Retinal pigment epithelial cell (primary cell): ENCODE measurements at places on chromosomes 7 and 10.
A peak's percentile ranks its signal among the peaks of the same experiment; 100 is the strongest.

DNA sequence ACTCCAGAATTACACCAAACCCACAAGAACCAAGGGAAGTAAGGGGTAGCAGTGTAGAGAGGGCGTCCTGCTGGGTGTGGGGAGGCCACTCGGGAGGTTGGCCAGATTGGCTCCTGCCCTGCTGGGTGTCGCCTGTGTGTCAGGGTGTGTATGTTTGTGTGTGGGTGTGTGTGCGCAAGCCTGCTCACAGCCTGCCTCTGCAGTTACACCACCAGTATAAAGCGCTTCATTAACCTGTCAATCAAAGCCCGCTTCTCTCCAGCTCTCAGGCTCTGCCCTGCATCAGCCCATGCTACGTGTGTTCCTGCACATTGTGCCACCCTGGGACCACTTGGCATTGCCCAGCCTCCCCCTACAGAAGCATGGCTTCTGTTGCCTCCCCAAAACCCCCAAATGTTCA is 83.3 kb upstream of the PAX2 start:
- no peak for DNase-seq

GRCh38 chr7:28983396-28984190 is 25.5 kb upstream of the TRIL start:
- no peak for DNase-seq

- DNase-seq: no peak
Observed at GRCh38 chr7:27244488-27245123, 2.0 kb downstream of the EVX1 start.

DNA sequence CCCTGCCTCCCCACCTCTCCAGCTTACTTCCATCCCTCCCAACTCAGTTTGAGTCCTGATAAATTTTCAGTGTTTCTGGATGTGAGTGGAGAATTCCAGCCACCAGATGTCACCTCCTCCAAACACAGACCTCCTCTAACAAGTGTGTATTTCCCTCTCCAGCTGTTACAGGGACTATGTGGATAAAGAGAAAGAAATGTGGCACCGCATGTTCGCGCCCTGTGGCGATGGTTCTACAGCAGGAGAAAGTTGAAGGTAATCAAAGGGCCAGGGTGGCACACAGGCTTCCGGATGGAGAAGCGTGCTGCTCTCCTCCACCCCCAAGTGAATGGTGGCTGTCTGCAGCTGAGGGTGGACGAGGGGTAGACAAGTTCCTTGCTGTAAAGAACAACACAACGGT is 14.7 kb downstream of the FKBP6 start:
- DNase-seq: no peak

DNA sequence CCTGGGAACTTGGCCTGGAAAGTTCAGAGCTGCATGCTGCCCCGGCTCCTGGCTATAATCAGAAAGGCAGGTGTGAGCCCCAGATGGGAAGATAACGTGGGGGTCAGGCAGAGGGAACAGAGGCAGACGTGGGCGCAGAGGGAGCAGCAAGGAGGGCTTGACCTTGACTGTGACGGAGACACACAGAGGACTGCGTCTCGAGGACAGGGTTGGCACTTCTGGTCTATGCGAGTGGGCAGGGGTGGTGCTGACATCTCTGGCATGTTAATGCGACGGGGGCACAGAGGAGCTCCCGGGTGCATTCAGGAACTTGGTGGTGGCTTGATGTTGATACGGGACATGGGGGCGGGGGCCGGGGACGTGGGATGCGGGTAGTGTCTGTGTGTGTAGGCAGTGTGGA is 232.1 kb upstream of the GRB10 start:
- no peak for DNase-seq

- DNase-seq: no peak
Observed at GRCh38 chr7:112262855-112263487, 56.5 kb downstream of the ZNF277 start.

DNA sequence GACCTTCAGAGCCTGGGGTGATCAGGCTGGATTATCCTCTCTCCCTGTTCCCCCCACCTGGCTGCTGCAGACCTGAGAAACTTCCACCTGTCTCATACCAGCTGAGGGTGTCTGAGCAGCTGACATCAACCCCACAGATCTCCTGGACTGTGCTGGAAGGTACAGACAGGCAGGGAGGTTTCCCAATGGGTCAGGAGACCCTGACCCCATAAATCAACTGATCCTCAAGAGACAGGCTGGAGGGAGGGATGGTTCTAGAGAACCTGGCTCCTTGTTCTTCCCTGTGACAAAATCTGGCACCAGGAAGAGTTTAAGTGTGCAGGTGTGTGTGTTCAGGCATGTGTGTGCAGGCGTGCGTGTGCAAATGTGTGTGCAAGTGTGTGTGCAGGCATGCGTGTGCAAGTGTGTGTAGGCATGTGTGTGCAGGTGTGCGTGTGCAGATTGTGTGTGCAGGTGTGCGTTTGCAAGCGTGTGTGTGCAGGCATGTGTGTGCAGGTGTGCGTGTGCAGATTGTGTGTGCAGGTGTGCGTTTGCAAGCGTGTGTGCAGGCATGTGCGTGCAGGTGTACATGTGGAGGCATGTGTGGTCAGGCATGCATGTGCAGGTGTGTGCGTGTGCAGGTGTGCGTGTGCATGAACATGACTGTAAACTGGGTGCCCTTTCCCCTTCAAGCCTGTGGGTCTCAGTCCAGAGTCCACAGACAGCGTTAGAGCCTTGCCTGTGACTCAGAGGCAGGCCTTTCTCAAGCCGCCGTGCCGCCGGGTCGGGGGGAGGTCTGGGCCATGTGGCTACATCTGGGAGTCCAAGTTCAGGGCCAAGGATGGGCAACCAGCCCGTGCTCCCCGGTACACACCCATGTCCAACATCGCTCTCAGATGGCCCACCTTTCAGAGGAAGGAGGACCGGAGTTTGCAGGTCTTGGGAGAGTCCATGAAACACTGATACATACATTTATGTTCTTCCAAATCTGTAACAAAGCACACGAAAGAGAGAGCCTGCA is 50.1 kb upstream of the ELN start:
- DNase-seq: no peak

DNA sequence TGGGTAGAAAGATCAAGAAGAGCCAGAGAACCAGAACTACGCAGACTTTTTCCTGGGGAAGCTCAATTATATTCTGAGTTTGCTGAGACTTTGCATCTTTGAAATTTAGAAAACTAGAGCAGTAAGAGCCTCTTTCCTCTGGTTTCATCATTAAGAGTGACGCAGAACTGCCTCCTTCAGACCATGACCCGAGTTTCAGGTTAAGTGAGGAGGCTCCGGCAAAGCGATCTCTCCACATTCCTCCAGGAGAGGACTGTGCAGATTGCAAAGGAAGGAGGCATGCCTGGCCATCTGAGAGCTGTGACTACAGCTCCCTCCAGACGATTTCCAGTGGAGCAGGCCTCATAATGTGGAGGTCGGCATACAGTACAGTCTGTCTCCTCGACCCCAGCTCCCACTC is 115.8 kb upstream of the LANCL2 start:
- no peak for DNase-seq

GRCh38 chr10:61779950-61780659 is 117.4 kb downstream of the CABCOCO1 start:
- DNase-seq: peak; percentile 94

- DNase-seq: no peak
Observed at GRCh38 chr10:89389254-89389653, 3.2 kb upstream of the IFIT1 start.

- no peak for DNase-seq
Observed at GRCh38 chr7:85054306-85054705, 132.6 kb downstream of the SEMA3D start.
